Activated T-helper 17 cell treated with anti-CD3 and anti-CD28 coated beads, Interleukin-2, amount 50 U/mL, for 72 hours (primary cell): ENCODE measurements at places on chromosomes 7 and 10. TPM values are rescaled to one million over a fixed set of nuclear protein-coding genes. Genes with fewer than 3 reads are reported as not detected.

The PANK1 gene
- total RNA-seq, result 4.2 TPM

The SAMD9L gene
- 28.1 TPM for total RNA-seq

GRCh38 chr7:21762469-21762868 is 183.2 kb downstream of the CDCA7L start:
- ATAC-seq, result no peak

DNA sequence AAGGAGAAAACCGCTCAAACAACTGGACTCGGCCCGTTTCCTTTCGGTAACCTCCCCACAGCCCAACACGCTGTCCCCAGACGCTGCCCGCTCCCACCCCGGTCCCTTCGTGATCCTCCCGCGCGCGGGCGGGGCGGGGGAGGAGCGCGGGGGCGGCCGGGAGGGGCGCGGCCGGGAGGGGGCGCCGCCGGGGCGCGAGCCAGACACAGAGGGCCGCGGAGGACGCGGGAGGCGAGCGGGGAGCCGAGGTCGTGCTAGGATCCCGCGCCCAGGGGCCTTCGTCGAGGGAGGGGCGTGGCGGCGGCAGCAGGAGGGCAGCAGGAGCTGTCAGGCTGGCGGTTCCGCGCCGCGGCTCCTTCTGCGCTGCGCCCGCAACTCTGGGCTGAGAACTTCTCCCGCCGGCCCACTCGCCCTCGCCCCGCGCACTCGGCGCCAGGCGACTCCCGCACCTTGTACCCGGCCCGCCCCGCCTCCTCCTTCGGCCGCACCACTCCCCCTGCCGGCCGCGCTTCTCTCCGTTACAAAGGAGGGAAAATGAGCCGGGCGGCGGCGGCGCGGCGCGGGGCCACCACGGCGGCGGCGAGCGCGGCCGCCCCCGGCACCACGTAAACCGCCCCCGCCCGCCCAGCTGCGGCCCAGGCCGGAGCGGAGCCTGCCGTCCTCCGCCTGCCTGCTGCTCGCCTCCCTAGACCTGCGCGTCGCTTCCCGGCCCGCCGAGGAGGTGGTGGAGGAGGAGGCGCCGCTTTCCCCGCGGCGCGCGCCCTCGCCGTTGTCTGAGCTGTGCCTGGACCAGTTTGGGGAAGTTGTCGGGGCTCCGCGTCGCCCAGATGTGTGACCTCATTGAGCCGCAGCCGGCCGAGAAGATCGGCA is at the start of gene CDK14:
CDK14 (plus strand) TSS at position 521 of the 870 bp plus-strand sequence; CDS start at position 828, 307 bp downstream.
- peak; percentile 62 for ATAC-seq

The H2BK1 gene
- not detected for total RNA-seq
